ENCODE measurements at places on chromosomes 6 and 20. TPM values are rescaled to one million over a fixed set of nuclear protein-coding genes. Genes with fewer than 3 reads are reported as not detected.

DNA sequence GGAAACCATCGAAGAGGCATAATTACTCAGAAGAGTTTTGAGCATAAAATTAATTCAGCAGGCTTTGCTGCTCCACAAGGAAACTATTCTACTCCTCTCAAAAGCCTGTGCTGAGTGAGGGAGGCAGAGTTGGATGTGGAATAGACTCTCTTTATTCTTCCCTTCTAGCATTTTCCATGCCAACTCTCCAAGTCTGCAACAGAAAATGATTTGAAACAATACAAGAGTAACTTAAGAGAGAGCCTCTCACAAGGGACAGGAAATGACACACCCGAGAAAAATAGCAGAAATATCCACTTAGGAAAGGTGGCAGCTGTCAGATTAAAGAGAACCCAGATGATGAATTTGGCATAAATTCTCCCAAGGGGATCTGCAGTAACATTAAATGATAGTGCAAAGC is 26.3 kb upstream of the LAMP5 start:
- no peaks in the 10 kb centered on the region for H3K4me1 ChIP-seq
- no peaks in the 10 kb centered on the region for H3K36me3 ChIP-seq
- no peak overlapping the region for H3K27ac ChIP-seq
- H3K27me3 ChIP-seq: 0 out of 2 replicates have a peak, but pooled peaks cover 5% of the 10 kb centered on the region
- DNase-seq: no peak

EGFL8 gene
- total RNA-seq: 6.2 TPM

- H3K27me3 ChIP-seq: no peaks in the 10 kb centered on the region
- no peaks in the 10 kb centered on the region for H3K36me3 ChIP-seq
- H3K4me1 ChIP-seq: no peaks in the 10 kb centered on the region
Observed at GRCh38 chr6:144886682-144887081, 601.5 kb downstream of the UTRN start.

HLA-DMB gene
- not detected for total RNA-seq

- H3K27me3 ChIP-seq: no peaks in the 10 kb centered on the region
- H3K27ac ChIP-seq: no peak overlapping the region
- no peak overlapping the region for H3K4me3 ChIP-seq
- H3K4me1 ChIP-seq: no peaks in the 10 kb centered on the region
- no peak for DNase-seq
Observed at GRCh38 chr6:144632266-144632665, 347.1 kb downstream of the UTRN start.

DNA sequence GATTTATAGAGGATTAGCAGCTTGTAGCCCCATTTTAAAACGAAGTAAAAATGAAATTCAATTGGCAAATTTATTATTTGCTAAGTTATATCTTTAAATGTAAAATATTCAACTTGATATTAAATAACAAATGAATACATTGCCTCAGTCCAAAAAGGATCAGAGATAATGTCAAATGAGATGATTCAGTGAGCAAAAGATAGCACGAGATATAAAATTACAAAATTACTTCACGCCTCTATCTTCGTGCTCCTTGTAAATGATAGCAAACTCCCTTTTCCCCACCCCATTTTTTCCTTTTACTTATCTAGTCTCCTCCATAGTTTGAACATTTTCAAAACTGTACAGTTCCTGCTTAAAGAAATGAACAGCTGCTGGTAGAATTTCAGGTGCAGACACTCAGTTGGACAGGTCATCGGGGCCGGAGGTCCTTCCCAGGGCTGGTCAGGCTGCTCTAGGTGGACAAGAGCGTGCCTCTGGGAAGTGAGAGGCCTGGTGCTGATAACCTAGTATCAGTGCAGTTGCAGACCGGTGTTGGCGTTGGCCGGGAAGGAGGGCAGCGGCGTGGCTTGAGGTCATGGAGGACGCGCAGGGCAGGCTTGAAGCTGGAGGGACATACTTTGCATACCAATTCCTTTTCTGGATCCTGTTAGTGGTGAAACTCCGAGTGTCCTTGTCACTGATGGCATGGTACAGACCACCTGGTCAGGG is 83.9 kb downstream of the CDC5L start:
- H3K36me3 ChIP-seq: no peaks in the 10 kb centered on the region
- H3K27me3 ChIP-seq: no peaks in the 10 kb centered on the region
- no peaks in the 10 kb centered on the region for H3K4me1 ChIP-seq
- DNase-seq: no peak
- H3K27ac ChIP-seq: no peak overlapping the region

DNA sequence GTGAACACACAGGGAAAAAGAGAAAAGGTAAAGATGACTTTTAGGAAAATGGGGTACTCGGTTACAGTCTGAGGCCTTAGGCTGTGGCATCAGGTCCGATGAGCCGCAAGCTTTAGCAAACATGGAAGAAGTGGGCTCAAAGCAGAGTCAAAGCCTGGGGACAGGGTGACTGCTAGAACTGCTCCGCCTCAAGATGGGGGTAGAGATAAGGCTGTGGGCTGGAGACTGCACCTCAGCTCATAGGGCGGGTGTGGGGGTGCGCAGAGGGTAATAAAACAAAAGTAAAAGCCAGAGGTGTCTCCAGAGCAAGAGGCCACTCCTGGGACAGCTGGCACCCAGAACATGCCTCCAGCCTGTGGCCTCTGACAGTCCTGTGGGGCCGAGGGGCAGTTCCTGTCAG is 21.3 kb upstream of the SYNDIG1 start:
- H3K27me3 ChIP-seq: peaks cover 19% of the 10 kb centered on the region
- H3K4me3 ChIP-seq: no peak overlapping the region
- H3K27ac ChIP-seq: no peak overlapping the region
- DNase-seq: no peak
- H3K4me1 ChIP-seq: no peaks in the 10 kb centered on the region
- no peaks in the 10 kb centered on the region for H3K36me3 ChIP-seq

DNA sequence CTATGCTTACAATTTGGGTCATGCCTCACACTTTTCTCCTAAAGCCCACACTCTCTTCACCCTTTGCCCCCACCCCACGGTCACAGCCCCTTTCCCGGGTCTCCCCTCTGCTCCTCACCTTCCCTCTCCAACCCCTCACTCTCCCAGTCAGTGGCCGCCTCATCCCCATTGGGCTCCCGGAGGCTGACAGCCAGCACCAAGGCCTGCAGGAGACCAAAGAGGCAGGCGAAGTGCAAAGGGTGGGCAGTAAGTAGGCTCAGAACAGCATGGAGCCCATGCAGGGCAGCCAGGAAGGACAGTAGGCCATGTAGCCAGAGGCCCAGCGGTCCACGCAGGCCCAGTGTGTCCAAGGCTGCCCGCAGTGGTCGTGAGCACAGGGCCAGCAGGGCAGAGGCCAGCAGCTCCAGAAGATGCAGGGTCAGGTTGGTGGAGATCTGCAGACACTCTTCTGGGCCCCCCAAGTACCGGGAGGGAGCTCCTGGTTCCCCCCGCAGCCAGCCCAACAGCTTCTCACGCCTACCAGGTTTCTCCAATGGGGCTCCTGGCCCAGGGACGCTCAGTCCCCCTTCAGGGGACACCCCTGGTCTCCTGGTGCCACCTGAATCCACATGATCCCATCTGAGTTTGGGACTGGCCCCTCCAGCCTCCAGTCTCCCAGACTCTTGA is 1.5 kb downstream of the C6orf47 start:
- H3K27ac ChIP-seq: no peak overlapping the region
- H3K4me3 ChIP-seq: peak overlapping the region; percentile 91
- H3K36me3 ChIP-seq: no peaks in the 10 kb centered on the region
- H3K27me3 ChIP-seq: no peaks in the 10 kb centered on the region
- H3K4me1 ChIP-seq: peaks cover 24% of the 10 kb centered on the region

- H3K27ac ChIP-seq: no peak overlapping the region
- DNase-seq: no peak
- H3K27me3 ChIP-seq: peaks cover 11% of the 10 kb centered on the region
- no peaks in the 10 kb centered on the region for H3K4me1 ChIP-seq
Observed at GRCh38 chr6:7035837-7036249, 71.9 kb upstream of the RREB1 start.

Data from GM23248 (cell line).